ENCODE measurements at places on chromosomes 12 and 14.

GRCh38 chr14:72921396-72921795 is 4.9 kb upstream of the DCAF4 start:
- DNase-seq: no peak

GRCh38 chr14:55585854-55586253 is 5.8 kb downstream of the KTN1 start:
- no peak for DNase-seq

DNA sequence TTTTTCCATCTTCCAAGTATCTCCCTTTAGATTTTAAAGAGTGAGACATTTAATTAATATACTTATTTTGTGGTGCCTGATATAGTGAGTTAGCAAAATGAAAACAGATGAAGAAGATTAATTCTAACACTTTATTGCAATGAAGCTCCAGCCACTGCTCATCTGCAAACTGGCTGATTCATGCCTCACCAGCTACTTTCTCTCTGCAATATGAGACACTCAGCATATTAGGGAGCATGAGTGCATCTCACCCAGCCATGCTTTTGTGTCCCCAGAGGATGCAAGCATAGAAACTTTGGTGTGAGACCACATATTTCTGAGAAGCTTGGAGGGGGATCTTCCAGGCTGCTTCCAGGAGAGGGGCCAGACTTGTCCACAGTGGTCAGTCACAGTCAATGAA is 148.6 kb downstream of the BMP4 start:
- DNase-seq: no peak

- DNase-seq: no peak
Measured at GRCh38 chr12:126860210-126860609, 1406.8 kb upstream of the TMEM132C start.

- no peak for DNase-seq
Measured at GRCh38 chr14:67522270-67522669, 10.8 kb upstream of the PLEKHH1 start.

- DNase-seq: no peak
Measured at GRCh38 chr12:118650586-118650960, 274.2 kb downstream of the SUDS3 start.

GRCh38 chr14:27608377-27608776 is 1010.5 kb upstream of the NOVA1 start:
- no peak for DNase-seq

GRCh38 chr14:74591899-74592298 is 20.1 kb downstream of the LTBP2 start:
- DNase-seq: no peak

GRCh38 chr12:104234926-104235499 is 19.4 kb downstream of the TXNRD1 start:
- DNase-seq: no peak

- DNase-seq: no peak
Measured at GRCh38 chr14:105201925-105202513, 20.9 kb upstream of the NUDT14 start.
